ENCODE measurements at places on chromosomes 13 and 19. TPM values are rescaled to one million over a fixed set of nuclear protein-coding genes. Genes with fewer than 3 reads are reported as not detected.

GRCh38 chr13:53408306-53408705 is 379.7 kb downstream of the OLFM4 start:
- H3K4me3 ChIP-seq: no peak overlapping the region
- no peak overlapping the region for H3K27ac ChIP-seq
- no peaks in the 10 kb centered on the region for H3K36me3 ChIP-seq
- no peaks in the 10 kb centered on the region for H3K4me1 ChIP-seq
- DNase-seq: no peak
- H3K27me3 ChIP-seq: no peaks in the 10 kb centered on the region

DNA sequence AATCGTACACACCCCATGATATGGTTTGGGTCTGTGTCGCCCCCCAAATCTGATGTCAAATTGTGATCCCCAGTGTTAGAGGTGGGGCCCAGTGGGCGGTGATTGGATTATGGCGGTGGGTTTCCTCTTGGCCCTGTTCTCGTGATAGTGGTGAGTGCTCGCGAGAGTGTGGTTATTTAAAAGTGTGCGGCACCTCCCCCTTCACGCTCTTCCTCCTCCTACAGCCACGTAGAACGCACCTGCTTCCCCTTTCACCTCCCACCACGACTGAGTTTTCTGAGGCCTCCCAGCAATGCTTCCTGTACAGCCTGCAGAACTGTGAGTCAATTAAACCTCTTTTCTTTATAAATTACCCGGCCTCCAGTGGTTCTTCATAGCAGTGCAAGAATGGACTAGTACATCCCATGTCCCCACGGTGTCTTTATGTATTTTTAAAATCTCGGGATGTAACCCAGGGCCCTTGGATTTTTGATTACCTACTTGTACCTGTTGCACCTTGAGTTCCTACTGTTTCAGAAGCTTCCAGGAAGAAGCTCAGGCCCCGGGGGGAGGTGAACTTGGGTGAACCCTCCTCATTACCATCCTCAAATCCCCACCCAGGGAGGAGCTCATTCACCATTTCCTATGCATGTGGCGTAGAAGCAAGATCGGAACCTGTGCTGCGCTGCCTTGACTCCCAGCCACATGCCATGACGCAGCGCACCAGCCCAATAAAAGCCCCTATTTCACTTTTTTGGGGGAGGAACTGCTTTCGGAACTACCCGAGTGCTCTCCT is 52.4 kb downstream of the TEX29 start:
- no peaks in the 10 kb centered on the region for H3K27me3 ChIP-seq
- no peak overlapping the region for H3K27ac ChIP-seq
- no peak overlapping the region for H3K4me3 ChIP-seq
- DNase-seq: no peak
- H3K4me1 ChIP-seq: no peaks in the 10 kb centered on the region

GRCh38 chr19:23318143-23318542 is 67.9 kb upstream of the ZNF724 start:
- no peak for DNase-seq
- no peak overlapping the region for H3K4me3 ChIP-seq
- no peaks in the 10 kb centered on the region for H3K27me3 ChIP-seq
- H3K36me3 ChIP-seq: no peaks in the 10 kb centered on the region
- H3K4me1 ChIP-seq: no peaks in the 10 kb centered on the region

DNA sequence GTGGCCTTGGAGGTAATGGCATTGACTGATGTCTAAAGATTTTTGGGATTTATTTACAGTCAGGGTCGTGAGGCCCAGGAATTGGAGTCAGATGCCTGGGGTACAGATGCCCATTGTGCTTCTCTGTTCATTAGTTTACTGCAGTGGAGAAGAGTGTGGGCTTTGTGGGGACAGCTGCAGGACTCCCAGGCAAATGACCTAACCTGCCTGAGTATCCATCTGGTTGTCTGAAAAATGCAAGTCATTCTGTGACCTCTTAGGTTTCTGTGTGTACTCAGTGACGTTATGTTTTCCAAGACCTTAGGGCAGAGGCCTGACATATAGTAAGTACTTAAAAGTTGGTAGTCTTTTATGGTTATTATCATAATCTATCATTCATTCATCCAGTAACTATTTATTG is 60.5 kb downstream of the SPATA13 start:
- H3K4me1 ChIP-seq: peaks cover 3% of the 10 kb centered on the region
- H3K36me3 ChIP-seq: no peaks in the 10 kb centered on the region
- H3K27ac ChIP-seq: no peak overlapping the region
- no peak overlapping the region for H3K4me3 ChIP-seq
- H3K27me3 ChIP-seq: no peaks in the 10 kb centered on the region

GRCh38 chr19:7942981-7943443 is 454 bp downstream of the TIMM44 start:
- H3K36me3 ChIP-seq: peaks cover 6% of the 10 kb centered on the region
- H3K4me3 ChIP-seq: peak overlapping the region; percentile 95
- H3K27ac ChIP-seq: peak overlapping the region; percentile 88
- no peaks in the 10 kb centered on the region for H3K4me1 ChIP-seq
- H3K27me3 ChIP-seq: no peaks in the 10 kb centered on the region

DNA sequence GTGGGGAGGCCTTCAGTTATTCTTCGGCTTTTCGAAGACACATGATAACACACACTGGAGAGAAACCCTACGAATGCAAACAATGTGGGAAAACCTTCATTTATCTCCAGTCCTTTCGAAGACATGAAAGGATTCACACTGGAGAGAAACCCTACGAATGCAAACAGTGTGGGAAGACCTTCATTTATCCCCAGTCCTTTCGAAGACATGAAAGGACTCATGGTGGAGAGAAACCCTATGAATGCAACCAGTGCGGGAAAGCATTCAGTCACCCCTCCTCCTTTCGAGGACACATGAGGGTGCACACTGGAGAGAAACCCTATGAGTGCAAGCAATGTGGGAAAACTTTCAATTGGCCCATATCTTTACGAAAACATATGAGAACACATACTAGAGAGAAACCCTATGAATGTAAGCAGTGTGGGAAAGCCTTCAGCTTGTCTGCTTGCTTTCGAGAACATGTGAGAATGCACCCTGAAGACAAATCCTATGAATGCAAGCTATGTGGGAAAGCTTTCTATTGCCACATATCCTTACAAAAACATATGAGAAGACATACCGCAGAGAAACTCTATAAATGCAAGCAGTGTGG is 11.8 kb downstream of the ZNF555 start:
- no peaks in the 10 kb centered on the region for H3K27me3 ChIP-seq
- H3K27ac ChIP-seq: no peak overlapping the region
- peaks cover 4% of the 10 kb centered on the region for H3K36me3 ChIP-seq
- DNase-seq: no peak

GRCh38 chr19:44212866-44213346 is 574 bp downstream of the ZNF227 start:
- no peaks in the 10 kb centered on the region for H3K27me3 ChIP-seq
- no peaks in the 10 kb centered on the region for H3K4me1 ChIP-seq
- peak; percentile 35 for DNase-seq
- peak overlapping the region; percentile 98 for H3K4me3 ChIP-seq
- H3K36me3 ChIP-seq: no peaks in the 10 kb centered on the region

DNA sequence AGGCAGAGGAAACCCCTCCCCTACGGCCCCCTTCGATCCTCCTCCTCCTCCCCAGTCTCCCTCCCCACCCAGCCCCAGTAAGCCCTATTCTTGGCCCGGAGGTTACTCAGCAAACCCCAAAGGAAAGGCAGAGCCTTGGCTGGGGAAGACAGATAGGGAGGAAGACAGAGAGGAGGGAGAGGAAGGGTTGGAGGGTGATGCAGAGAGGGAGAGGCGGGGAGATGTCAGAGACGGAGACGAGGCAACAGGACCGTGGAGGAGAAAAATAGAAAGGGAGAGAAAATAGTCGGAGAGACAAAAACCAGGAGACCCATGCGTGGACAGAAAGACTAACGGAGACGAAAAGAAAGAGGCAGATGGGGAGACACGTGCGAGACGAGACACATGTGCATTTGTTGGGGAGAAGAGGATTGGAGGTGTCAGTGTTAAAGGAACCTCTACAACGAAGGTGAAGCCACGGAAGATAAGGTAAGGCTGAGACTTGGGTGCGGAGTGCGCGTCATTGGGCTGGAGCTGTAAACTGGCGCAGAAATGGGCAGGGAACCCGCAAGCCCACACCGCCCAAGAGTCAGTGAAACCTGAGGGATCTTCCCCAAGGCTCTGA is 2.9 kb downstream of the TGFB1 start:
- H3K27ac ChIP-seq: peak overlapping the region; percentile 56
- no peaks in the 10 kb centered on the region for H3K27me3 ChIP-seq
- peaks cover 2% of the 10 kb centered on the region for H3K36me3 ChIP-seq
- H3K4me3 ChIP-seq: peak overlapping the region; percentile 88
- H3K4me1 ChIP-seq: peaks cover 5% of the 10 kb centered on the region
- DNase-seq: peak; percentile 17

DNA sequence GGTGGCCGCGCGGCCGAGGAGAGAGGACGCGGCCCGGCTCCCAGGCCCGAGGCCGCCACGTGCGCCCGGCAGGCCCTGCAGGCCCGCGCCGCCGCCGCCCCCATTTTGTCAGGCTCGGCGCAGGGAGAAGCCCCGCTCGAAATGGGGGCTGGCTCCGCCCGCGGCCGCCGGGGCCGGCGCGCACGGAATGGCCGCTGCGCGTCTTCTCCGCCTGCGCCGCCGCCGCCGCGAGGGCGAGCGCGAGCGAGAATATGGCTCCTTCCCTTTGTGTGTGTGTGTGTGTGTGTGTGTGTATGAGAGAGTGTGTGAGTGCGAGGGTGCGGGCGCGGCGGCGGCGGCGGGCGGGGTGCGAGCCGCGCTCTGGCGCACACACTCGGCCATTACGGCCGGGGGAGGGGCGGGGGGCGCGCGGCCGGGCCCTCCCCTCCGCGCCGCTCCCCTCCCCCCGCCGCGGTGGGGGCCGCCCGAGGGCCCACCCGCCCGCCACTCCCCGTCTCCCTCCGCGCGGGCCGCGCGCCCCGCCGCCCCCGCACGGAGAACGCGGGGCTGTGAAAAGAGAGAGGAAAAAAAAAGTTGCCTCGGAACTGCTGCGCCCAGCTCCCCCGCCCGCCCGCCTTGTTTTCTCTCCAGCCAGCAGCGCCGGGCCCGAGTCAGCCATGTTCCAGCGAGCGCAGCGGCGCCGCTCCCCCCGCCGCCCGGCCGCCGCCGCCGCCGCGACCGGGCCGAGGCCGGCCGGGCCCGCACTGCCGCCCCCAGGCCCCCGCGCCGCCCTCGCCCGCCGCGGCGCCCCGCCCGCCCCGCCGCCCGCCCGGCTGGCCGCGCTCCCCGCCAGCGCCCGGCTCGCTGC is 1.0 kb downstream of the HMGB1 start:
- peak overlapping the region; percentile 80 for H3K27ac ChIP-seq
- peak; percentile 85 for DNase-seq
- H3K4me1 ChIP-seq: peaks cover 2% of the 10 kb centered on the region

GRCh38 chr13:34230271-34230670 is 412.3 kb downstream of the RFC3 start:
- H3K36me3 ChIP-seq: no peaks in the 10 kb centered on the region
- H3K27ac ChIP-seq: no peak overlapping the region
- H3K27me3 ChIP-seq: no peaks in the 10 kb centered on the region
- H3K4me3 ChIP-seq: no peak overlapping the region

DNA sequence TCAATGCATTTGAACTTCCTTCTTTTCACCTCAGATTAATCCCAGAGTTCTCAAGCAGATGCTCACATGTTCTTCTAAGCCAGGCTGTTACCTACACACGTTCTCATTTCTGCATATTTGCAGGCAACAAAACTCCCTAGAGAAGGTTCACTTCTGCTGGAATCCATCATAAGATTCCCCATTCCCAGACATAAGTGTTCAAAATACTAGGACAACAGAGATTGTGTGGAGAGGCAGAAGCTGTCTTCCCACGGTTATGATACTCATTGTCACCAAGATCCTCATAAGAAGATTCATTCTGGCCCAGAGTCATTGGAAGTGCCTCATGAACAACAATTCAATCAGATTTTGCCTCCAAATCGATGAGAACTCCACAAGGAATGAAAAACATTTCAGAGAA is 931.6 kb upstream of the MIR17HG start:
- H3K36me3 ChIP-seq: no peaks in the 10 kb centered on the region
- DNase-seq: peak; percentile 20
- H3K4me1 ChIP-seq: no peaks in the 10 kb centered on the region
- no peaks in the 10 kb centered on the region for H3K27me3 ChIP-seq

GRCh38 chr19:5018224-5019015 is 49.5 kb downstream of the KDM4B start:
- H3K27me3 ChIP-seq: no peaks in the 10 kb centered on the region
- H3K36me3 ChIP-seq: peaks cover 4% of the 10 kb centered on the region
- H3K4me1 ChIP-seq: peaks cover 2% of the 10 kb centered on the region
- DNase-seq: peak; percentile 71
- no peak overlapping the region for H3K27ac ChIP-seq
- H3K4me3 ChIP-seq: no peak overlapping the region

- H3K4me3 ChIP-seq: no peak overlapping the region
- no peak for DNase-seq
- H3K27ac ChIP-seq: no peak overlapping the region
- H3K36me3 ChIP-seq: no peaks in the 10 kb centered on the region
Observed at GRCh38 chr19:50489461-50490011, 12.9 kb upstream of the GARIN5A start.

FAM216B gene
- 0.26 TPM for total RNA-seq

CEACAM8 gene
- total RNA-seq: not detected

PRKCG gene
- total RNA-seq: not detected

C1QTNF9B gene
- 0.83 TPM for total RNA-seq

Measured in fibroblast of lung (primary cell).